RKO (cell line): ENCODE measurements at places on chromosomes 2 and 18.
A peak's percentile ranks its signal among the peaks of the same experiment; 100 is the strongest.

DNA sequence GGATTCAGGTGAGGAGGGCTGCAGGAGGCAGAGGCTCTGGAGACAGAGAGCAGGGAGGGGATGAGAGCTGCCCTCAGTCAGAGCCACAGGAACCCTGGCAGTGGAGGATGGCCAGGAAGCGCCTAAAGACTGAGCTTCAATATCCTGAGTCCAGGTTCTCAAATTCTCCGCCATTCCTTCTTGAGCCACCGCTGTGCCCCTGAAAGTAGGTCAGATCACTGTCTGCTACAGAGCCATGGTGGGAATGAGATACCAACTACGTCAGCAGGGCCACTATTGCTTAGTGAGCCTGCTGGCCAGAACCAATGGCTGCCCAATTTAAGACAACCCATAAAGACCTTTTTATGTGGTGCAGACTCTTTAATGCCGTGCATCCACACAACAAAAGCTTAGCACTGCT lies 155.5 kb downstream of the CTIF start:
- no peak for DNase-seq

DNA sequence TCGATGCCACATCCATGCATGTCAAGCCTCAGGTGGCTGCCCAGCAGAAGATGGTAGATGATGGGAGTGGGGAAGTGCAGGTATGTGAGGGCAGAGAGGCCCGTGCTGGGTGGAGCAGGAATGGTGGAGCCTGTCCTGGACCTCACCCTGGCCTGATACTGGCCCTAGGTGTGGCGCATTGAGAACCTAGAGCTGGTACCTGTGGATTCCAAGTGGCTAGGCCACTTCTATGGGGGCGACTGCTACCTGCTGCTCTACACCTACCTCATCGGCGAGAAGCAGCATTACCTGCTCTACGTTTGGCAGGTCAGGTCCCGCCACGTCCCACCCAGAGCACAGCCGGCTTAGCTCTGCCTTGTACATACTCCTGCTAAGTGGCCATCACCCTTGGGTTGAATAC lies 13.0 kb downstream of the VIL1 start:
- no peak for DNase-seq

DNA sequence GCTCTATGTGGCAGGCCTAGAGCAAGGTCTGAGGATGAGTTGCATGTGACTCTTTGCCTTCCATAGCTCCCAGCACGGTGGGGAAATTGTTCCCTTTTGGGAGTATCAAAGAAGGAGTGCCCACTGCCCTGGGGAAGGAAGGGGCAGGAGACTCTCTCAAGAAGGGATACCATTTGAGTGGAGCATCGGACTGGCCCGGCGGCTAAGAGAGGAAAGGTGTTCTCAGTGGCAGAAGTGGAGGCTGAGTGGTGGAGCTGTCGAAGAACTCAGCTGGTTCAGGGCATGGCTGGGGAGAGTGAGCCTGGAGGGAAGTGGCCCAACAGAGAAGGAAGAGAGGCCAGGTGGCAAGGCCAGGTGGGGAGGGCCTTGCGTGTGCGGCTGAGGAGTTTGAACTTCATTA lies 235.2 kb downstream of the DYSF start:
- DNase-seq: no peak

- peak; percentile 5 for DNase-seq
These were observed 88.2 kb downstream of the GREB1L start for GRCh38 chr18:21330122-21330701.

DNA sequence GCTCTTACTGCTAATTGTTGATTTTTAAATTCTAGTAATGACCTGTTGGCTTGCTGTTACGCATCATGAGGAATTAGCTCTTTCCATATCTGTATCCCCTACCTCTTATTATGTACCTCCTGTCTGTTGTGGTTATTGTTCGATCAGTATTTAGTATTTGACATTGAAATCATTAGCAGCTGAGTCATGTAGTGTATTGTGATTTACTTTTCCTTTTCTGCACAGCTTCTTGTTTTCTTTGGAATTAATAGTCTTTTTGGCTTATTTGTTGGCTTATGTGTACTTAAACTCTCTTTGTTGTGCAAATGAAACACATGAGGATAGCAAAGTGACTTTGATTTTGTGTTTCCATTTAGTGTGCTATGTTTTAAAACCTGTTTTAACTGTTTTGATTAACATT lies 4.3 kb downstream of the EPB41L5 start:
- no peak for DNase-seq
